AG08396 (cell line): ENCODE measurements at places on chromosomes 12 and 14.
A peak's percentile ranks its signal among the peaks of the same experiment; 100 is the strongest.

DNA sequence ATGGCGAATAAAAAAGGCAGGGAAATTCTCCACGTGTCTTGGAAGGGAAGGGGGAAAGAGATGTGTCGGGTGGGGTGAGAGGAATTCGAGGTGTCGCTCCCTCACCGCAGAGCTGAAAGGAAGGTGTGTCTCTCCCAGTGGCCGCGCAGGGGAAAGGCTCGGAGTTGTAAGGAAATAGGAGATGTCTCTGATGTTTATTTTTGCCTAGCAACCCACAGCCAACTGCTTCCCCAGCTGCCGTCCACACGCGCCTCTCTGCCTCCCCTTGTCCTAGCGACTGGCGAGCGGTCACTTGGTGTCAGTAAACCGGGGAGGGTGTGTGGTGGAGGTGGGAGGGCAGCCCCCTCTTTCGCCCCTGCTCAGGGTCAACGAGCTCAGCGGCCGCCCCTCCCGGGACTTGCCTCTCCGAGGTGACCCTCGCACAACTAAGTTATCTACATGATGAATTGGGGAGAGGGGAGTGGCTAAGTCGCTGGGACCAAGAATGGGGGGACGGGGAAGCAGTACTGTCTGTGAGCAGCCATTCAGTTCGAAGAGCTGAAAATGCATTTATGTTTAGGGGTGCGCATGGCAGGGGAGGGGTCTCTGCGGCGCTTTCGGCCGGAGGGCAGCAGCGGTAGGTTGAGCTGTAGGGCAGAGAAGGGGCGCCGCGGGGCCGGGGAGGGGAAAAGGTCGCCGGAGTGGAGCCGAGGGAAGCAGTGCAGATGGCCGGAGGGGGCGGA lies 585 bp upstream of the DYRK2 start:
- peak; percentile 88 for DNase-seq

- peak; percentile 74 for DNase-seq
Observed at GRCh38 chr14:93207468-93208308, 632 bp downstream of the UBR7 start.

GRCh38 chr12:21529456-21529855 lies 3.4 kb downstream of the SPX start:
- no peak for DNase-seq

DNA sequence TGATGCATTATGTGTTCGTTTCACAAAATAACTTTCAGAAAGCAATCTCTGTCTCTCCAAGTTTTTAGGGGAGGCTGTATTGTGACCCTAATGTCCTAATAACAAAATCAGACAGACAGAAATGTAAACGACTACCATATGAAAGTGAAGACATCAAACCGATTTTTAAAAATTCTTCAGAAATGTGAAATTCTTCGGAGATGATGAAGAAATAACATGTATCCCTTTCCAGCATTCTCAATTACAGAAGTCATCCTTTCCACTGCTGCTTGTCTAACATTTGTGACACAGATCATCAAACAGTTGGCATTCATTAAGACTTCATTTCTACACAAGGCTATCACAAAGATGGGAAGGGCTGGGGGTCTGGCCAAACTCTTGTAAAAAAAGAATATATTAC lies 41.0 kb downstream of the DMAC2L start:
- DNase-seq, result peak; percentile 35

GRCh38 chr12:79200176-79200575 lies 335.6 kb downstream of the SYT1 start:
- DNase-seq, result no peak

GRCh38 chr12:65318186-65318685 lies 39.8 kb downstream of the MSRB3 start:
- DNase-seq, result no peak

- no peak for DNase-seq
Observed at GRCh38 chr12:51911788-51912711, 4.7 kb downstream of the ACVRL1 start.
